Substantia nigra (tissue), 51 donors: ENCODE measurements at places on chromosomes 7 and 10.

GRCh38 chr10:132446661-132447445 lies 49.9 kb downstream of the PWWP2B start:
- DNase-seq = no peak

DNA sequence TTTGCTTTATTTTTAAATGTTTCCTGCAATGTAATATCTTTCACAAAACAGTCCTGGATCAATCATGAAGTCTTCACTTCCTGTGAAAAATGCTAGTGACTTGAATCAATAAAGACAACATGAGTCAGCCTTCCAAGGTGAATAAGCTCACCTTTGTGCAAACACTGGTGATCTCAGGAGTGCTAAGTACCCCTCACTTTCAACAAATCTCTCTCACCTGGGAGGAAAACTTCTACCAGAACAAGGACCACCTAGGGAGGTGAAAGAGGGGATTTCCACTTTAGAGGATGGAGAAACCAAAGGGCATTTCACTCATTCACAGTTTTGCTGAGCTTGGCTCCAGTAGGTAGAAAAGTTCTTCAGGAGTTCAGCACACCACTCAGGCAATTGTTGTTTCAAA lies 64.8 kb downstream of the CALD1 start:
- no peak for DNase-seq

- DNase-seq = no peak
Measured at GRCh38 chr10:12333380-12334185, 15.8 kb upstream of the CAMK1D start.

DNA sequence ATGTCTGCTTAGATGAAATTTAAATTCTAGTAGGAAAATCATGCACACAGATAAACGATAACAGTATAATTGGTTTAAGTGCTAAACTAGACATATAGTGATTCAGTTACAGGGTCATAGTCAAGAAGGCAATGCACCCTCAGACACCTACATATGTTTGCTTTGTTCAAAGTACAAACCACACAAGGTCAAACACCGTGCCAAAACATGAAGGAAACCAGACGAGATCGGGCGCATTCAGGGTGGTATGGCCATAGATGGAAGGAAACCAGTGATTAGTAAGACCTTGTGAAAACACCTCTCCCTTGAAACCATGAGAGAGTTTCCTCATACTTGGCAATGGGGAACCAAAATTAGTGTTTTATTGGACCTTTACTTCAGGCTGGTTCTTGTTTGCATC lies 906.9 kb downstream of the PCDH15 start:
- no peak for DNase-seq

DNA sequence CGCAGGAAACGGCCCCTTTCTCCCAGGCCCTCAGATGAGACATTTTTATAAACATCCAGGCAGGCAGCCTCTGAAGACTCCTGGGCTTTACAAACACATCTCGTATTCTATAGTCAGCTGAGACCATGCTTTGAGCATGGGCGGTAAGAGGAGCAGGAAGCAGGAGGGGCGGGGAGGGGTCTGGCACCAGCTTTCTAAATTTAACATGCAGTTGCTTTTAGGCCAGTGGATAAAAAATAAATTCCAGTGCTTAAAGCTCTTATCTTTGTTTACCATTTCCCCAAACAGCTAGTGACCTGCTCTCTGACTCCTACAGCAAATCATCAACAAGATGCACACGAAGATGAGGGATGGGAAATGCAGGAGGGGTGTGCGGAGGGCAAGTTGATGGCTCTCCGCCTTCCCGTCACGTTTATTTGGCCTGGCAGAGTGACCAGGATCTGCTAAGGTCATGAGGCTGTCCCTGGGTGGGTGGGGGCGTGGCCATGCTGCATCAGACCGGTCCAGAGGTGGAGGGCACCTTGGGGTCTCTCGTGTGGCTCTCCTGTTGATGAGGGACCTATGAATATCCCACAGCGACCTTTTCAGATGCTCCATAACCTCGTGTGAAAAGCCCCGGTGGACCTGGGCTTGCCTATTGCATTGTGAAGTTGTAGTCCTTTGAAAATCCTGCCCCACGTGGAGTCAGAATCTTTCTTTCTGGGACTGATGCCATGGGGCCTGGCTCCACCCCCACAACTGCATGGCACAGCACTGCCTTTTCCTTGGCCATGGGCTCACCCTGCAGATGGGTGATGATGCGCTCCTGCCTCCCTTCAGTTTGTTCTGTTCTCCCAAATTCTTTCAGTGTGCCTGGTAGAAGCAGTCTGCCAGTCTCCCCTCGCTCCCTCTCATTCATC lies 67.5 kb downstream of the PARP12 start:
- DNase-seq = peak; percentile 84

DNA sequence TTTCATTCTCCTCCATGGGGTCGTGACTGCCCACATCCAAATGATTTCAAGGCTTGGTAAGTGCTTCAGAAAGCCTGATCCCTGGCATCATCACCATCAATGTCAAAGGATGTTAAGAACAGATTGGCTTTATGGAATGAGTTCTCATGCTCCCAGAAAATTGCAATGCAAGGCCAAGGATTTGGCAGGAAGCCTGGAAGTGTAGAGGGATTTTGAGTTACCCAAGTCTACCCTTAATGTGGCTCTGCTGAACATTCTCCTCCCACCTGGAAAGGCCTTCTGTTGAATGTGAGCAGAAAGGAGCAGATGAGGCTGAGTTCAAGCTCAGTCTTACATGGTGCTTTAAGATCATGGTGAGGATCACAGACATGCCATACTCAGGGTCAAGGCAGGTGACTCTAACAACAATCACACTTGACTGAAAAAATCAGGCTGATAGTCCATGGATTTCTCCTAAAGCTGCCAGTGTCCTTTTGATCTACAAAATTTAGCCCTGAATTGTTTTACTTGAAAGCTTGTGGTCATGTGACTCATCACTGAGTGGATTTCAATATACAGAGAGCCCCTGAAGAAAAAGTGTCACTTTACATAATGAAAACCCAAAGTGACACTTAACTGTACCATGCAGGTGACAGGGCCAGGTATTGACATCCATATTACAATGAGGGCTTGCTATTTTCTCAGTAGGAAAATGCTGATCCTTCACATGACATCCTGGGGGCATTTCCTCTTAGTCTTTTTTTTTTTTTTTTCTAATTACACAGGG lies 111.1 kb upstream of the PDLIM1 start:
- no peak for DNase-seq

GRCh38 chr7:81439591-81439990 lies 330.3 kb downstream of the HGF start:
- DNase-seq = no peak
